ENCODE measurements at places on chromosomes 2 and 18. TPM values are rescaled to one million over a fixed set of nuclear protein-coding genes. Genes with fewer than 3 reads are reported as not detected.
A peak's percentile ranks its signal among the peaks of the same experiment; 100 is the strongest.

The MRPL53 gene
- 62.6 TPM for total RNA-seq

The PTMA gene
- total RNA-seq, result 2,200 TPM

The SPATS2L gene
- 111 TPM for total RNA-seq

The LIMS4 gene
- total RNA-seq, result 1.1 TPM

The ERICH2 gene
- 1.6 TPM for total RNA-seq

The BMPR2 gene
- 18.1 TPM for total RNA-seq

The HOXD10 gene
- total RNA-seq, result not detected

The KLF7 gene
- 11.9 TPM for total RNA-seq

The TPO gene
- not detected for total RNA-seq

The CRYGC gene
- not detected for total RNA-seq

The ANKRD30B gene
- not detected for total RNA-seq

The AQP12A gene
- not detected for total RNA-seq

The CENPO gene
- 35.2 TPM for total RNA-seq

The SPATA3 gene
- total RNA-seq, result not detected

The RESP18 gene
- total RNA-seq, result not detected

DNA sequence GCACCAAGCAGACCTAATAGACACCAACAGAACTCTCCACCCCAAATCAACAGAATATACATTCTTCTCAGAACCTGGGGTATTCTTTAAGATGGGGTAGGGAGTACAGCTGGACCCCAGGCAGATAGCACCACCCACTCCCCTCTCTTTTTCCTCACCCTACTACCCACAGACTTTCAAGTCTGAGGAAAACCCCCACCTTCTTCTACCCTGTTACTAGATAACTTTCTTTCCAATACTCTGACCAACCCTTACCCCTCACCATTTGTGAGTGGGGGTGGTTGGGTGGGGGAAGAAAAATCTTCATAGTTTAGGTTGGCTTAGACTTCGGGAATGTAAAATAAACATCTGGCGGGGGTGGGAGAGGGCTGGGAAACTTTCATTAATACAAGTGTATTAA is 20.3 kb upstream of the ZBTB14 start:
- no peak for DNase-seq

DNA sequence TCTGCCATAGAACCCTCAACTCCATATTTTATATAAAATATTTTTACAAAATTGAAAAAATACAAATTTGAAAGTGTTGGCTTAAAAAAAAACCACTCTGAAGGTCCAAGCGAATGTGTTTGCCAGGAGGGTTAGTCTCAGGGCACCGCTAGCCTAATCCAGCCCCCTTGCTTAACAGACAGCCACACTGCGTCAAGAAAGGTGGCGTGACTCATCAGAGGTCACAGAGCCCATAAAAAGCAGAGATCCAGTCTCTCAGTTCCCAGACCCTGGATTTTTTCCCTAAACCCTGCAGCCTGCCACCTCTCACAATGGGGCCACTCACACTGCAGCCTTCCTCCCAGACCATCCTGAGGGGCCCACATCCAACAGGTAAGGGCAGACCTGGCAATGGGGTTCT is 3.9 kb upstream of the TNS1 start:
- no peak for DNase-seq

DNA sequence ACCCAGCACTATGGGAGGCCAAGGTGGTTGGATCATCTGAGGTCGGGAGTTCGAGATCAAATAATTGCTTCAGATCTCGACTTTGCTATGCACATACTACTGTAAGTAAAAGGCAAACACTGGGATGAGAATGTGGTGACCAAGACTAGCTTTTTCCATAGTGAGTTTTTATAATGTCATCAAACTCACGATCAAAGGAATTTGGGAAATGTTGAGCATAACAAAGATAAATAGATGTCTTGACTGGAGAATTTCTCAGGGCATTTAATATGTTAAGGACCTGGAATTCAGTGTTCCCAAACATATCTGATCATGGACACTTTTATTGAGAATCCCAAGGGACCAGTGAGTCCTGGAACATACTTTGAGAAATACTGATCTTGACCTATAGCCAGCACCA is 205.6 kb downstream of the ARHGAP15 start:
- no peak for DNase-seq

GRCh38 chr18:58501066-58501896 is 127.6 kb downstream of the ALPK2 start:
- no peak for DNase-seq

DNA sequence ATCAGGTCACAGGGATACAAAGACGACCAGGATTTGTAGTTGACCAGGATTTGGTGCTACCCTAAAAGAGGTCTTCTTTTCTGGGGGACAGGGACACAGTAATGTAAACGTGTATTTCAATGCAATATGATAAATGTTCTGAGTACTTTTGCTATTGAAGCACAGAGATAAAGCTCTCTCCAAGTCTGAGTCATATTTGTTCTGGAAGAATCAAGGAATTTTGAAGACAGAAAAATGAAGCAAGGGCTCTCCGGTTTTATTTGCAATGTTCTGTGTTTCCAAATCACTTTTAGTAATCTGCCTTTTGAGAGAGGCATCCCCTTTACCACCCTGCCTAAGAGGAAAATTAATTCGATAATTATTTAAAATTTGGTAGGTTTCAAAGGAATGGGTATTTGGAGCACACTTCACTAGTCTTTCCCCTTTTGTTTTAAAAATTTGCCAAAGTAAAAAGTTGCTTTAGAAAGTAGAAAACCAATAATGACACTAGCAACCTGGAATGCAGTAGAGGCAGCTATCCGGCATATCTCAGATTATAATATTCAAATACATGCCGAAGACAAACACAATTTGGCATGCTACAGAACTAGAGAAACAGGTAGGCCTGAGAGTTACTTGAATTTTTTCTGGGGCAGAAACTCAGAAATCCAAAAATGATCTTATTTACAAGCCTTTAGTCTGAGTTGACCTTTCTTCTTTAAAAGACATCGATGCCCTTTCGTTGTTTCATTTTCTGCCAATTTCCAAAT is 82.7 kb downstream of the MREG start:
- DNase-seq, result no peak

DNA sequence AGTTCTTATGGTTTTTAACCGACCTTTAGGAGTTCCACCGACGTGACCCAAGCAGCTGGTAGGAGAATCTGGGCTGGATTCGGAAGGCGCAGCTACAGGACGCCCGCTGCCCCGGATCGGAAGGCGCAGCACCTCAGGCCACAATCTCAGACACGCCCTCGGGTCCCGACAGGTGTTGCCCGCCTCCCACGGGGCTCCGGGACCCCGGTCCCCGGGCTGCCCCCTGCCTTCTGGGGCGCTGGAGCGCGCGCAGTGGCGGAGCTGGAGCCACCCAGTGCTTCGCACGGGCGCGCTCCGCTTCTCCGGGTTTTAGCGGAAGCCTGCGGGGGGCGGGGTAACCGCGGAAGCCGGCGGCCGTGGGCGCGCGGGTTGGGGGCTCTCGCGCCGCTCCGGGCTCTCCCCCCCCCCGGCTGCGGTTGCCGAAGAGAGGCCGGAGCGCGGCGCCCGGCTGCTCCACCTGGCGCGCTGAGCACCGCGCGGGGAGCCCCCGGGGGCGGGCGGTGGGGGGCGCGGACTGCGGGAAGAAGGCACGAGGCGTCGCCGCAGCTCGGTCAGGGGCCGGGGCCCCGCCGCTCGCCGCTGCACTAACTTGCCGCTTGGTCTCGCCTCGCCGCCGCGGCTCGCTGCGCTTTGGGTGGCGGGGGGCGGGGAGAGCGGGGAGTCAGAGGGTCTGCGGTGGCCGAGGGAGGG is 718.8 kb downstream of the DPP10 start:
- DNase-seq, result peak; percentile 36

DNA sequence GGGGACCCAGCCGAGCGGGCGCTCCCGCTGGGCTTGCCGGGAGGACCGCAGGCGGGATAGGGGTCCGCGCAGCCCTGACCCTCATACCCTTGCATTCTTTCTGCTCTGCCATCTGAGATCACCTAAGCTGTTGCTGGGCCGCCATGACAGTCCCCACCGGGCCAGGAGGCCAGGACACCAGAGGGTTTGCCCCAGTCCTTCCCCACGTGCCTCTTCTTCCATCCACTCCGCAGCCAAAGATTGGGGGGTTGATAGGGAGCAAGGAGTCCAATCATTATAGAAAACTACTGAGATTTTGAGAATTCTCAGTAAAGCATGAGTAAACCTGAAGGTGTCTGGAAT is 453 bp upstream of the GRB14 start:
- DNase-seq, result peak; percentile 30

GRCh38 chr2:180952082-180952481 is 28.3 kb upstream of the UBE2E3 start:
- DNase-seq, result no peak

DNA sequence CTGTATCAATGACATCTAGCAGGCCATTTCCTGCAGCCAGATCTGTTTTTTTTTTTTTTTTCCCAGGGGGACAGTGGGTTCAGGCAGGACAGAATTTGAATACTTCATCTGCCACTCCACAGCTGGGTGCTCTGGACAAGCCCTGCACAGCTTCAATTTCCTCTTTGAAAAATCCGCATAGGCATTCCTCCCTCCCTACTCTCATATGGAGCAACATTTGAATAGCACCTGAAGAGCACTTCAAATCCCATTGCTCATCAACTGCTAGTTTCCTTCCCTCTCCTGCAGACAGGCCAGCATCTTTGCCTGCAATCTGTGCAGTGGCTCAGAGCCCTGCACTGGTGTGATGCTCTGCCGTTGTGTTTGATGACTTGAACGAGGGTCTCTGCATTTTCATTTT is 326.3 kb downstream of the TSN start:
- no peak for DNase-seq

DNA sequence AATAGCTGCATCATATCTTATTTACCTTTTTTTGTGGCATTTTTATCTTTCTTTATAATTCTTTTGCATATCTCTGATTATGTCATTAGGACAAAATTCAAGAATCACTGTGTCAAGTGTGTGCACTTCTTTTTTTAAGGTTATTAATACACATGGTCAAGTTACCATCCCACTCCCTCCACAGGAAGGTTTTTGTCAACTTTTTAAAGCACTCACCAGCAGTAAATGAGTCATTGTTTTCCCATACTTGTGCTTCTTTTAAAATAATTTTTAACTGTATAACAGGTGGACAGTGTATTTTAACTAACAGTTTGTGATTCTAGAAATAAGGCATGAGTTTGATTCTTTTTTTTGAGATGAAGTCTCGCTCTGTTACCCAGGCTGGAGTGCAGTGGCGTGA is 45.7 kb upstream of the FAM171B start:
- no peak for DNase-seq

DNA sequence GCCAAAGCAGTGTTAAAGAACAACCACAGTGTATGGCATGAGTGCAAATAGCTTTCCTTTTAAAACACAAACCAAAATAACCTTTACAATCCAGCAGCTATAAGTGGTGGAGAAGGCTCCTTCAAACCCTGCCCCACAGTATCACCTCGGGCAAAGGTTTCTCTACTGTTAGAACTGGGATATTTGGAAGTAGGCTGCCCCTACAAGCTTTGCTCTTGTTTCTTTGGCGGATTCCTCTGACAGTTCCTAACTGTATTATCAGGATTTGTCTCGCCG is 214.8 kb downstream of the ZNF521 start:
- no peak for DNase-seq

GRCh38 chr2:196088203-196088602 is 19.6 kb upstream of the DNAH7 start:
- no peak for DNase-seq

GRCh38 chr2:118165595-118165994 is 77.3 kb downstream of the INSIG2 start:
- no peak for DNase-seq

GRCh38 chr18:58495207-58495606 is 133.7 kb downstream of the ALPK2 start:
- no peak for DNase-seq

DNA sequence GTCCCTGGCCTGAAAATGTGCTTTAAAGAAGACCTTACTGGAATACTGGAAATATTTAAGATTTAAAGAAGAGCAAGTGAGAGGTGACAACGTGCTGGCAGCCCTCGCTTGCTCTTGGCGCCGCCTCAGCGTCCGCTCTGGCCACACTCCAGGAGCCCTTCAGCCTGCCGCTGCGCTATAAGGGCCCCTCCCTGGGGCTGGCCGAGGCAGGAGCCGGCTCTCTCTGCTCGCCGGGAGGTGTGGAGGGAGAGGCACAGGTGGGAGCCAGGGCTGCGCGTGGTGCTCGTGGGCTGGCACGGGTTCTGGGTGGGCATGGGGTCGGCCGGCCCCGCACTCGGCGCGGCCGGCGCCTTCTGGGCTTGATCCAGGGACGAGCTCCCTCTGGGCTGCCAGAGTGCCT is 2.9 kb upstream of the COQ10B start:
- DNase-seq, result no peak

- DNase-seq, result no peak
These were observed 63.8 kb downstream of the PDE11A start for GRCh38 chr2:178008636-178009289.

DNA sequence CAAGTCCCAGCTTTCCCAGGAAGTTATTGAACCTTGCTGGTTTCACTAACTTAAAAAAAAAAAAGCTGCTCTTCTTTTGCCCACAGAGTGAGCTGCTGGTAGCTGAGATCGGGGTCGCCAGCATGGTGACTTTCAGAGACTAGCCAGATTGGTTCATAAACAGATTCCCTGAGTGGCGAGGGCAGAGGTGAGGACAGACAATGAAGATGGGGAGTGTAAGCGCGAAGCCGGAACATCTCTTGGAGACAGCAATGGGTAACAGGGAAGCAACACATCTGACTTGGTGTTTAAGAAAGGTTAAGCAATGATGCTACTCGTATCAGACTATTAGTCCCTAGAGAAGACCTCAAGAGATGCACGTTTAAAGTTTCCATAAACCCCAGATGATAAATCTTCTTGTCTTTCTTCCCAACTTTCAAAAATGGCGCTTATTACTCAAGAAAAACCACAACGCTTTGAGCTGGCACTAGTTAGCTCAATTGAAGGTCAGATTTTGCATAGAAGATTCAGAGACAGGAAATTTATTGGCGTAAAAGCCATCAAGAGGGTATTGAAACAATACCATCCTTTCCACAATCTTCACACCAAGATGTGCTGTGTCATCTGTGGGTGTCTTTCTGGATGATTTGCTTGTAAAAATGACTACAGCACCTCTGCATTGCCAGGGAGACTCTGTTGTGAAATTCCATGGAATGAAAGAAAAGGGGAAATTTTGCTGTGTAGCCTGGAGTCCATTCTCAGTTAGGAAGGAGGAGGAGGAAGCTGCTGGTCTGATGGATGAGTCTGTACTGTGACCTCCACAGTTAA is 193.1 kb upstream of the CXCR4 start:
- no peak for DNase-seq

GRCh38 chr2:27494944-27495554 is at the start of gene FNDC4:
TSS of gene FNDC4 (minus strand) at chr2:27495200. CDS start at chr2:27494679, 521 bp downstream.
- DNase-seq, result peak; percentile 68

DNA sequence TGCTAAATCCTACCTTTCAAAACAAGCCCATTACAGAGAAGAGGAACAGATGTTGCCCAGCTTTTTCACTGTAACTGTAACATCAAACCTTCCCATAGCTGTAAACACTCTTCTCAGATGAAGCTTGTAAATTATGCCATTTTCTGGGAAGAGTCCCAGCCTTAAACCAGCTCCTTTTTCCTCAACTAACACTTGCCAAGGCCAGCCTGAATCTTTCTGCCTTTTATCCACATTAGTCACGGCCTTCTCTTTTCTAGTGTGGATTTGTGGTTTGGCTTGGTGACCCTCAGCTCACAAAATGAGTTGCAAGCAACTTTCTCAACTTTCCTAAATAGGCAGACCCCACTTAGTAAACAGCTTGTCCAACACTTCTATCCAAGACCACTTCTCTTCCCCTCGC is 90.2 kb downstream of the CABLES1 start:
- DNase-seq, result no peak

GRCh38 chr2:219723311-219723710 is 95.9 kb downstream of the SLC4A3 start:
- DNase-seq, result no peak

All from WTC11 (cell line).